ENCODE measurements at places on chromosomes 6 and 20.

DNA sequence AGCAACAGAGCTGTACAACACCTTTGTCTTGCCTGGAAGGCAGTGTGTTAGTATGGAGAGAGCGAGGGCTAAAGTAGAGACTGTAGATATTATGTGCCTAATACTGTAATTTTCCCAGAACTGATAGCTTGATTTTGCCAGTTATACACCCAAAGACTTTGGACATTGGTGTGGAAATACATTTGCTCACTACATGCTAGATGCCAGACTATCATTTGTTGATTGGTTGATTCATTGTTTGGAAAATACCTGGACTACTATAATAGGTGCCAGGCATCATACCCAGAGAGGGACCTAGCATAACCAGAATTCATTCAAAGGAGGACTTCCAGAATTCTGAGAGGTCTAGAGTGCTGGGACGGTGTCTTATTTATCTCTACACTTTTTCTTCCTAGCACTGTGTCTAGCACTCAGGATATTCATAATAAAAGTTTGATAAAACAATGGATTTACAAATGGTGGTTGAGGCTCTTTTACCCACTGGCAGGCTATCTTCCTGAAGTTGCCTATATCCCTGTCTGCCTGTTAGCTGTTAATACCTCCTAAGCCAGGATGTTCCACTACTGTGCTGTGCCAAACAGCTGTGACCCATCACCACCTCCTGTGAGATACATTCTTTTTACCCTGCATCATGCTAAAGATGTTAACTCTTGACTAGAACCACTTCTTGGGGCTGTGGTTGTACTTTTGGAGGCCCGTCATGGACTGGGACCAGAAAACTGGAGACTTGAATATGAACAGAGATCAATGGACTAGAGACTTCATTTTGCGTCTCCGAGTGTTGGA lies 72.2 kb upstream of the FUCA2 start:
- no peak for DNase-seq

GRCh38 chr6:28922821-28923317 lies 916 bp downstream of the TRIM27 start:
- peak; percentile 49 for DNase-seq

DNA sequence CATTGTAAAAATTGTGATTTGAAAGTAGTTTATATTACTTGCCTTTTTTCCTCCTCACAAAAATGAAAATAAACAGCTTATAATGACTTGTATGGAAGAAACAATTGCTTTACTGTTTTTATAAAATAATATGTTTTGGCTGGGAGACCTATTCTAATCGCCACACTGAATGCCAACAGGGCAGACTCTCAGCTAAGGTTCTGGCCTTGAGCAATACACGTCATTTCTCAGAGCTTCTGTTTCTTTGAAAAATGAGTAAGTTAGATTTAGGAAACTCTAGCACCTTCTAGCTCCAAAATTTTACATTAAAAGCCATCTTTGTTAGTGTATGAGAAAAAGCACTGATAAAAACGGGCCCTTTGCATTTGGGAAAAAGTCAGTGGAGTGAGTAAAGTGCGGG lies 166.6 kb downstream of the ARID1B start:
- no peak for DNase-seq

DNA sequence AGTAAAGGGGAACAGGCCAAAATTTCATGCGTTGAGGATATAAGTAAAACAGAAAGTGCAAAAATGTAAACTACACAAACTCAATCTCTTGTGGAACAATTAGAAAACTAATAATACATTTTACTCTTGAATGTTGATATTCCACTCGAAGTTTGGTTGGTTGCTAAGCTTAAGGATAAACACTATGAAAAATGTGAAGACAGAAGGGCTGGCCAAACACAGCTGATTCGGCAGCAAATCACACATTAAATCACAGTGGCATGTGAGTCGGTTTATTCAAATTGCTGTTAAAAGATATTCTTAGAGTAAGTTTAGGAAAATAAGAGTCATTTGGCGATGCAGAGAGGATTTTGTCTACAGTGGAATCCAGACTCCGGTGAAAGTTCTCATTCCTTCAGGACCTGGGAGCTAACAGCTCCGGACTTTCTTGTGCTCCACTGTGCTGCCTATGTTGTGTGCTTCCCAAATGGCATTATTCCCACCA lies 1.4 kb upstream of the EPM2A start:
- DNase-seq = peak; percentile 34

GRCh38 chr6:103177791-103178190 lies 1681.9 kb downstream of the HACE1 start:
- no peak for DNase-seq

GRCh38 chr6:36053878-36054277 lies 26.3 kb downstream of the MAPK14 start:
- no peak for DNase-seq

DNA sequence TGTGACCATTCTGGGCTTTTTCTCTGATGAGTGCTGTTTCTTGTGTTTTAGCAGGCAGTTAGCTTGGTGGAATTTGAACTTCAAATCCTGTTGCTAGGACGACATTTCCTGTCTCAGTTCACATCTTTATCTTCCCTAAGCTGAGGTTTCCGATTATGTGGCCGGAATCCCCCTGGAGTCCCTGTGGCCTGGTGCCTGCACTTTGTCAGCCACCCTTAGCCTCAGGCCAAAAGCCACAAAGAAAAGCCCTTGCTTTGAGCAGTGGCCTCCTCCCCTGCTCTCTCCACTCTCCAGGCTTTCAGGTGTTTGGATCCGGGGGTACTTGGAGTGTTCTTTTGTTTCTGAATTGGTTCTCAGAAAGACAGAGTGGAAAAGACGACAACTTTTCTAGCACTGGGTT lies 59.9 kb upstream of the PMEPA1 start:
- DNase-seq = no peak

DNA sequence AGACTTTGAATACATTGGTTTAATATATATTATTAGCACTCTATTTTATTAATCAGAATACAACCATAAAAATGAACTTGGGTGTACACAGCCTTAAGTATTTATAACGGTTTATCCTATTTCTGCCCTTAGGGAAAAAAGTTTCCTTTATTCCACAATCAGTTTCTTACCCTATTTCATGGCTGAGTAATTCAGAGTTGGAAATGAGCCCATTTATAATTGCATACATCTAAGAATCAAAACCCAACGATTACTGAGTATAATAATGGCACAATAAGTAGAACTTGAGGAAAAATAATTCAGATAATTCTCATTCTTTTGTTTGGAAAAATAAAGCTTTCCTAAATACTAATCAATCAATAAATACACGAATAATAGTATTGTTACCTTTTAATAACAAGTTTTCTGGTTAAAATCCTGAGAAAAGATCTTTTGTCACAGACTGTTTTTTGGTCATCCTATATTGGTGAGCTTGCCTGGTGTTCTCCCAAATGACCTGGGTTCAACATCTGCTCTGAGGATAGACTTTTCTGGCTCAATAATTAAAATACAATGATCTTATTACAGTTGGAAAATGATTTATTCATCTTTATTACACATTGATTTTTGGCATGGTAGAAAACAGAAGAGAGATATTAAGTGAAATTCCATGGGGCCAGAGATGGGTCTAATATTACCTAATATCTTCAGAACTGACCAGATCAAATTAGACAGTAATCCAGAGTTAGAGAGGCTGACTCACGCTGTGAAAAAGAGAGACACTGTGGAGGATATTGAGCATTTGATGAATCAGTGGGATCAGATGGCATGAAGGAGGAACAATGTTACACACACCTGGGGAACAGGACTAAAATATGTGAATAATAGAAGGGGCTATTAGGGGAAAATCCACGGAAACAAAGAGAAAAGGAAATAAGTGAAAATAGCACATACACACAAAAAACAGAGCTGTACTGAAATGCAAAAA lies 162.1 kb upstream of the TBX18 start:
- DNase-seq = no peak

- peak; percentile 71 for DNase-seq
Measured at GRCh38 chr6:96212066-96212465, 196.3 kb downstream of the FUT9 start.

GRCh38 chr6:110674096-110674495 lies 141.2 kb downstream of the CDK19 start:
- DNase-seq = no peak

- DNase-seq = no peak
Measured at GRCh38 chr6:13854716-13855250, 40.4 kb upstream of the MCUR1 start.

DNA sequence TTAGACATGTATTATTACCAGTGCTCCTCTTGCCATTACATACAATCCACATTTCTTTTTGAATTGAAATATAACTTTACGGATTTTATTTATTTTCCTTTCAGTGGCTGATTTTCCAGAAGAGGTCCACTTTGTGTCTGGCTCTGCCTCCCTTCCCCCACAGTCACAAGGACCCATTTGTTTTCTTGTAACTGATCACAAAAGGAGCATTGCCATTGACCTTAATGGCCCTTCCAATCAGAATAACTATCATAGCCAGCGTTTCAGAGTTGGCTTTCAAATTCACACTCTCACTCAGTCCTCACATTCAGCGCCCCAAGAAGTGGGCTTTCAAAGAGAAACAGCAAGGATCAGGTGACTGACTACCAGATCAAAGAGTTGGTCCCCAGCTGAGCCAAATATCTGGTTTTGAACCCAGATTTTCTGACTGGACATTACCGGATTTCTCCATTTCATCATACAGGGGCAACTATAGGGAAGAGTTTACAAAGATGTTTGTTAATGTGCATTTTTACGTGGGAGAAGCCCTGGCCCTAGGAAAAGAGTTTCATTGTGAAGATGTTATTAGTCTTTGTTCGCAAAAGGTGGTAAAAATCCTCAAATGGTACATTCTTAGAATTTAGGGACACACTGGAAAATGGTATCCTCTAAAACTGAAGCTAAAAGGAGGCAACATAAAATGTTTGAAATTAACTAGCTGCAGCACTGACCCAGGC lies 2.0 kb upstream of the SLC22A23 start:
- DNase-seq = no peak

GRCh38 chr20:48359692-48360341 lies 468.0 kb downstream of the PREX1 start:
- no peak for DNase-seq

DNA sequence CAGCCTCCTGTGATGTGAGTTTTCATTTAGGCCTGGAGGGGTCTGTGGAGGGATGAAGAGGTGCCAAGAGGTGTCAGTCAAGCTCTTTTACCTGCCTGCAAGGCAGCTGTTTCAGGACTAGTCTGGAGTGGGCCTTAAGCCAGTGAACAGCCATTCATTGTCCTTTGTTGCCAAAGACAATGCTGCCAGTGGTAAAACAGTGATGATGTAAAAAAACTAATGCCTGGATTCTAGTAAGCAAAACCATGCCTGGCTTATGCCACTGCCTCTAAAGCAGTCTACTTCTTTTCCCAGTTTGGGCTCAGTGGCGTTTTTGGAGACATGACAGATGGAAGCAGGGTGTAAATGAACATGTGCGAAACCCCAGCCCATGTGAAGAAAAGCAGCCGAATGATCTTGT lies 93.5 kb upstream of the KCNK16 start:
- DNase-seq = no peak

GRCh38 chr20:35991142-35991771 lies 22.9 kb downstream of the CNBD2 start:
- DNase-seq = peak; percentile 70

DNA sequence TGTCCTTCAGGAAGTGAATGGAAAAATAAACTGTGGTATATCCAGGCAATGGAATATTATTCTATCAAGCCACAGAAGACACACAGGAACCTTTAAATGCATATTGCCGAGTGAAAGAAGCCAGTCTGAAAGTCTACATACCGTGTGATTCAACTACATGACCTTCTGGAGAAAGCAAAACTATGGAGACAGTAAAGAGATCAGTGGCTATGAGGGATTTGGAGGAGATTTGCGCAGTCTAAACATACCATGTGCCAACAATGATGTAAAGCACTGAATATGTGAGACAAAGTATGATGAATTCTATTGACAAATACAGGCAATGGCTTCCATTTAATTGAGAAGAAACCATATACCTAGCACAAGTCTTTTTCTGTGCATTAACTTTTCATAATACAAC lies 518.3 kb upstream of the ZNF337 start:
- no peak for DNase-seq

- DNase-seq = no peak
Measured at GRCh38 chr20:50350510-50351249, 159.5 kb upstream of the PTPN1 start.

DNA sequence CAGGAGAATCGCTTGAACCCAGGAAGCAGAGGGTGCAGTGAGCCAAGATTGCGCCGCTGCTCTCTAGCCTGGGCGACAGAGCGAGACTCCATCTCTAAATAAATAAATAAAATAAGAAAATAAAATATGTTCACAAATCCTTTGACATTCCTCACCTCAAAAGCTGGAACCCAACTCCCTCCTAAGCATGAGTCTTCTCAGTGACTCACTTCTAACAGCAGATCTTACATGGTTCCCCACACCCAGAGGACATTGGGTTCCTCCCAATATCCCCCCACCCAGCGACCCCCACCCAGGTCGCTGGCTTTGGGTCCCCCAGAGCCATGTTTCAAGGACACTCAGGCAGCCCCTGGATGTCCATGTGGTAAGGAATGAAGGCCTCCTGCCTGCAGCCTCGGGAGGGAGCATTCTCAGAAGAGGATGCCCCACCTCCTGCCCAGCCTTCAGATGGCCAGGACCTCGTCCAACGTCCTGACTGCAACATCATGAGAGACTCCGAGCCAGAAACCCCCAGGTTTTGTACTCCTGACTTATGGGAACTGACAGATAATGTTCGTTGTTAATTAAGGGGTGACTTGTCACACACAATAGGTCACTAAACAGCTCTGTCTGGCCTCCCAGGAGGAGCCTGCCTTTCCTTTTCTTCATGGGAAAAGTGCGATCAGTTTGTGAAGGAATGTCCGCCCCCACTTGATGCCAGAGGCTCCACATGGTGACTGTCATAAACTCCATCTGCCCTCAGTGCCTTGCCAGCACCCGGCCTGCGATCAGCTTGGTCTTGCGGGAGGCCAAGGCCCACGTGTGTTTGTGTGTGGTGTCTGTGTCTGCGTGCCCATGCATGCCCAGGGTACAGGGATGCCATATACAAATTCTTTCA lies 10.1 kb upstream of the GMEB2 start:
- DNase-seq = no peak

DNA sequence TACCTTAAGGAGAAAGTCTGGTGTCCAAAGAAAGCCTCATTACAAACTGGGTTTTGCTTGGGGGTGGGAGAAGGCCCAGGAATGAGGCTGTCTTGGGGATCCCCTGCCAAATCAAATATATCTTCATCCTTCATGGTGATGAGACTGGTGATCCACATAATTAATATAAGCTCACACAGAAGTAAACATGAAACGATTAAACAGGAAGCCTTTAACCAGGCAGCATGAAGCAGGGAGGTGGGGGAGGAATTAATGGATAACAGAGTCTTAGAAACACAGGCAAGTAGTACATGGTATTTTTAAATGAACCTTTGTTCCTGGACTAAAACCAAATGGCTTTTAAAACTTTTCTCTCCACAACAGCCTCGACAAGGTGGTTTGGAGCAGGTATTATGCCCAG lies 437.5 kb downstream of the TFAP2A start:
- DNase-seq = peak; percentile 38

GRCh38 chr6:2073476-2073875 lies 171.9 kb downstream of the GMDS start:
- no peak for DNase-seq
